ENCODE measurements at places on chromosomes 11 and 22.
A peak's percentile ranks its signal among the peaks of the same experiment; 100 is the strongest.

DNA sequence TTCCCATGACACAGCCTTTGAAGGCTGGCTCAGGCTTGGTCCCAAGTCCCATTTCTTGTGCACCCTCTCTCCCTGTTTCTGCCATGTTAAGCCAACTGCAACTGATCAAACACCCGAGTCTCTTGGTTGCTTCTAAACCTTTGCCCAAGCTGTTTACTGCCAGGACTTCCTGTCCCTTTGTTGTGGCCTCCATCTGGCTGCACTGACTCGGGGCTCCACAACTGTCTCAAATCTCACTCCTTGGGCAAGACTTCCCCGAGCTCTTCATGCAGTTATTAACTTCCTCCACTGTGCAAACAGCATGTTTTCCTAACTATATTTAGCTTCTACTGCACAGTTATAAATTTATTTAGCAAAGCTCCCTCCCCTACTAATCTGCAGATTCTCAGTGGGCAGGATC is 4.3 kb downstream of the VPREB1 start:
- no peak for DNase-seq

DNA sequence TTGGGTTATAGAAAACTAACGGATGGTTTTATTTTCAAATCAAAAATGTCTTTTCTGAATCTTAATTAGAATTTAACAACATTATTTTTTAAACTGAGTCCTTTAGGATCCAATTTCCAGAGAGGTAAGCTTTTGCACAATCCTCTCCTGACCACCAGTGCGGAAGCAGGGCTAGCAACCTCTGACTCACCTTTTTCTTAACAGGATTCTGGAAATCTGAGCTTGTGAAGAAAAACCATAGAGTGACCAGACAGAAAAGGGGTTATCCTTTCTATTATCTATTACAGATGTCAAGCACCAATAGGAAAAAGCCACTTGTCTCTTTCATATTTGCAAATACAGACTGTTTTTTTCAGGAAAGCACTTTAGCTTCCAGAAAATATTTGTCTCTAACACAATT is 25.3 kb downstream of the ALG9 start:
- DNase-seq: no peak

GRCh38 chr22:26559961-26560575 is 29.9 kb downstream of the TPST2 start:
- no peak for DNase-seq

- no peak for DNase-seq
These were observed 12.6 kb upstream of the MRPL23 start for GRCh38 chr11:1934335-1935155.

- peak; percentile 79 for DNase-seq
These were observed 114.1 kb downstream of the MICAL2 start for GRCh38 chr11:12224537-12224893.

- no peak for DNase-seq
These were observed 73.2 kb upstream of the BLID start for GRCh38 chr11:122189229-122189628.

Measured in activated CD4-positive, alpha-beta T cell treated with anti-CD3 and anti-CD28 coated beads for 24 hours (primary cell).